ENCODE measurements at places on chromosomes 16 and 17.
A peak's percentile ranks its signal among the peaks of the same experiment; 100 is the strongest.

GRCh38 chr17:59734226-59734625, 26.8 kb downstream of the VMP1 start:
- DNase-seq: no peak

GRCh38 chr17:46817151-46817900, 1.2 kb downstream of the WNT3 start:
- no peak for DNase-seq

DNA sequence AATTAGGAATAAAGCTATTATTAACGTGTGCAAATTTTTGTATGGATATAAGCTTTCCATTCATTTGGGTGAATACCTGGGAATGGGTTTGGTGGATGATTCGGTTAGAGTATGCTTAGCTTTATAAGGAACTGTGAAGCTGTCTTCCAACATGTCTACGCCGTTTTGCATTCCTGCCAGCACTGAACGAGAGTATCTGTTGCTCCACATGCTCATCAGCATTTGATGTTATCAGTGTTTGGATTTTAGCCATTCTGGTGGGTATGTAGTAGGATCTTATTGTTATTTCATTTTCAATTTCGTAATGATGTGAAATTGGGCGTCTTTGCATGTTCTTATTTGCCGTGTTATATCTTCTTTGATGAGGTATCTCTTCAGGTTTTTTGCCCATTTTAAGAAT, 168.0 kb downstream of the RPTOR start:
- no peak for DNase-seq

- no peak for DNase-seq
These were observed 850.8 kb upstream of the RBFOX1 start for GRCh38 chr16:6481894-6482293.

DNA sequence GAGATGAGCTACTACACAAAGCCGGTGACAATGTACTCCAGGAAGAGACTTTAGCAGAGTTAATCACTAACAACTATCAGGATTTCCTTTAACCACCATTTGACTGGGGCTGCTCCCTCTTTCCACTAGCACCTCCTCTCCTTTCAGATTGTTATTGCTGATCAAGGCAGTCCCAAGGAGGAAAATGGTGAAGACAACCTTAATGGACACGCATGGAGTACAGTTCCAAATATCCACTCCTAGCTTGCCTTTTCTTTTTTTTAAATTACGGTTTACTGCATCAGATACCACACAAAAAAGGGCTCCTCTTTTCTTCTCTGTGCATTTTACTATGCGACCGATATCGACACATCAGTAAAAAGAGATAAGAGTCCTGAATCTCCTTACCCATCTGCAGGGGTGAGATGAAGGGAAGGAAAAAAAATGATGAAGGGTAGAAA, 30.9 kb downstream of the FAM222B start:
- peak; percentile 44 for DNase-seq

- DNase-seq: peak; percentile 84
These were observed 763 bp upstream of the SOX9 start for GRCh38 chr17:72119873-72120641.

GRCh38 chr16:88650749-88651275, at the start of gene CYBA:
Gene CYBA, minus strand, starts transcription at chr16:88651053. Its CDS starts 40 bp downstream, at chr16:88651013.
- peak; percentile 76 for DNase-seq

GRCh38 chr16:58027161-58027915, 1.8 kb downstream of the MMP15 start:
- peak; percentile 55 for DNase-seq

GRCh38 chr17:12683299-12683698, 17.6 kb downstream of the MYOCD start:
- no peak for DNase-seq

DNA sequence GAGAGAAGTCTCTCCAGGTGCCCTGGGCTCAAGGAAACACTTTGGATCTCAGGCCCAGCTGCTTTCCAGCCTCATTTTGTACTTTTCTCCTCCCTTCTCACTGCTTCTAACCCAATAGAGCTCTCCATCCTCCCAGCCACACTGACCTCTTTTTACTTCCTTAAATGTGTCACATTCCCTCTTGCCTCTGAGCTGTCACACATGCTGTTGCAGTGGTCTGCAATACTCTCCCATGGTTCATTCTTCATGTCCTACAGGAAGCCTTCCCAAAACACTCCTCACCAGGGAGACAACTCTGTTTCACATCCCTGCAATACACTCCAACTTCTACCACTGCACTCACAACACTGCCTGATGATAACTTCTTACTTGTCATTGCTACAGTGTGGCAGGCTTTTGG, 242.1 kb upstream of the DYNLRB2 start:
- DNase-seq: no peak
